ENCODE measurements at places on chromosomes 4 and X. TPM values are rescaled to one million over a fixed set of nuclear protein-coding genes. Genes with fewer than 3 reads are reported as not detected.

DMRTC1 gene
- 0.13 TPM for total RNA-seq

FAM47C gene
- not detected for total RNA-seq

SLC25A43 gene
- total RNA-seq = 2.6 TPM

FGFBP1 gene
- not detected for total RNA-seq

CFAP99 gene
- total RNA-seq = not detected

MAOB gene
- total RNA-seq = not detected

Data from activated naive CD4-positive, alpha-beta T cell treated with anti-CD3 and anti-CD28 coated beads, Interleukin-2, amount 10 ng/mL, durations not matched to agents 5 hours and 36 hours (primary cell).